ENCODE measurements at places on chromosomes 7 and 10. TPM values are rescaled to one million over a fixed set of nuclear protein-coding genes. Genes with fewer than 3 reads are reported as not detected.
A peak's percentile ranks its signal among the peaks of the same experiment; 100 is the strongest.

GRCh38 chr7:20114468-20114867 is 102.7 kb downstream of the MACC1 start:
- DNase-seq: peak; percentile 85

DNA sequence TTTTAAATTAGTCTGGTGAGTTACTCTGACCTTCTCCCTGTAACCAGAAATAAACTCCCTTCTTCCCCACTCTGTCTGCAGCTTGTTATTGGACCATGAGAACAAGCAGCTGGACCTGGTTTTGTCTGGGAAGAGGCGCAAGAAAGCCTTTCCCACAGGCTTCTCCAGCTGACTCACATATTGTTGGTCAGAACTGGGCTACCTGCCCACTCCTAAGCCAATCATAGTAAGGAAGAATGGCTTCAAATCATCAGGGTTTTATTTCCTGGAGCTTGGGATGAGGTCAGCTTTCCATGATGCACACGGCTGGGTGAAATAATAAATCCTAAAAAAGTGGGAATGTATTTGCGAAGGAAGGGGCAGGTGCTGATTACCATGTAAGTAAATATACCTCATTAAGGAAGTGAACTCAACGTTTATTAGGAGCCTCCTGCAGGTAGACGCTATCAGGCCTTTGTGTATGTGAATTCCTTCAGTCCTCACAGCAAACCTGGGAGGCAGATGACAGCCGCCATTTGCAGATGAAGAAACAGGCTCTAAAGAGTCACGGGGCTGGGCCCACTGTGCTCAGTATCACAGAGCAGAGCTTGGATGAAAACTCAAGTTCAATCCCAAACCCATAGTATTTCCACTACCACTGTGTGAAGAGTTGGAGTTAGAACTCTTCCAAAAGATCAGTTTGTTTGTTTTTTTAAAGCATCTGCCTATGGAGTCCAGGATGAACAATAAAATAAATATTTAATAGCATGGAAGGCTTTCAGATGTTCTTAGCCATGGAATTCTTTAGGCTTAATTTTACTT is 32.8 kb downstream of the IL15RA start:
- no peak for DNase-seq

LRIT1 gene
- not detected for polyA plus RNA-seq

- peak; percentile 35 for DNase-seq
Observed at GRCh38 chr7:95246831-95247370, 77.4 kb downstream of the PON1 start.

TAC1 gene
- not detected for polyA plus RNA-seq

- DNase-seq: no peak
Observed at GRCh38 chr10:99779335-99779734, 3.1 kb upstream of the ABCC2 start.

DNA sequence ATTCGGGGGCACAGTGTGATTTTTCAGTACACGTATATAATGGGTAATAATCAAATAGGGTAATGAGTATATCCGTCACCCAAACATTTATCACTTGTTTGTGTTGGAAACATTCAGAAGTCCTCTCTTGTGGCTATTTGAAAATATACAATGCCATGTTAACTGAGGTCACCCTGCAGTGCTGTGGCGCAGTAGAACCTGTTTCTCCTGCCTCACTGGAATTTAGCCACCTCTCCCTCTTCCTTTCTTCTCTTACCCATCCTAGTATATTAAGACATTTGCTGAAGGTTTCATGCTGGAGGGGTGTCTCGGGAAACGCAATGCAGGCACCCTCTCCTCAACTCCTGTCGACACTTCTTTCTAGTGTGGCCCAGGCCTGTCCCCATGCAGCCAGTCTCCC is 425.3 kb upstream of the MKI67 start:
- no peak for DNase-seq

DNA sequence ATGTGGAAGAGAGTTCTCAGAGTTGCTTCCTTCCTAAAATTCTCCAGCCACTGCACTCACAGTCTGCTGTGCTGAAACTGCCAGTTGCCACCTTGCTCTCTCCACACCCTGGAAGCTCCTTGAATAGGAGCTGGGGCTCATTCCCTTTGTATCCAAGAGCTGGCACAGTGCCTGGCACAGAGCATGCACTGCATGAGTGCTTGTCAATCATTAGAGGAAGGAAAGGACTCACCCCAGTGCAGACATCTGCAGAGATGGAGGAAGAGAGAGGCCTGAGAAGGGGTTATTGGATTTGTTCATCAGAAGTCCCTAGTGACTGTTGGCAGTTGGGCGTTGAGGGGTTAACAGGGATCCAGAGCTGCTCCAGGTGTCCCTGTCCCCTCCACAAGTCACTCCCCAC is 41.7 kb upstream of the DUSP5 start:
- DNase-seq: peak; percentile 32

DNA sequence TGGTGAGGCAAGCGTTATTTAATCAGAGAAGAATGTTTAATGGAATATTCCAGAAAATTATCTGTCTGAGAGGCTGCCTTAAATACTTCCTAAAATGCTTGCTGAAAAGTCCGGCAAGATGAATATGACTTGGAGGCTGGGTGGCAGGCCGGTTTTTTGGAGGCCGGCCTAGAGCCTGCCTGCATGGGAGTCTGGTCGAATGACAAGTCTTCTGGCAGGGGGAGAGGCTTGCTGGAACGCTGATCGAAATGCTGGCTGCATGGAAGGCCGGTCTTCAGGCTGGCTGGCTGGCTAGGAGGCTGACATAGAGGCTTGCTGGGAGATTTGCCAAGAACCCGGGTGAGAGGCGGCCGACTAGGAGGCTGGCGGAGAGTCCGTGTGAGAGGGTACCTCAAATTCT is 135.7 kb downstream of the OR13A1 start:
- DNase-seq: no peak

DNA sequence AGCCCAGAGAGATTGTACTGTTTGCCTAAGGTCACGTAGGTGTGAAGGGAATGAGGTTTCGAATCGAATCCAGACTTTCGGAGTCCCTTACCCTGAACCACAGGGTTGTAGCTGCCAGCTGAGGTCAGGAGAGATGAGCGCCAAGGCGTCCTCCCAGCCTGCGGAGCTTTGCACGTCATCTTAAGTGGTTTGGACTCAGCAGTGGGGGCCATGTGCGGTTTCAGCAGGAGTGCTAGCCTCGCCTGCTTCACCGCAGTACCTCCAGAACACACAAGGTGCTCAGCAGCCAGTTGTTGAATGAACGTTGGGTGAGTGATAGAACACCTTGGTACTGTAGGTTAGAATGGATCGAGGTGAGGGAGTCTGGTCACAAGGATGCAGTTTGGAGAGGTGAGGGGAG is 74.9 kb upstream of the PPIF start:
- no peak for DNase-seq

DNA sequence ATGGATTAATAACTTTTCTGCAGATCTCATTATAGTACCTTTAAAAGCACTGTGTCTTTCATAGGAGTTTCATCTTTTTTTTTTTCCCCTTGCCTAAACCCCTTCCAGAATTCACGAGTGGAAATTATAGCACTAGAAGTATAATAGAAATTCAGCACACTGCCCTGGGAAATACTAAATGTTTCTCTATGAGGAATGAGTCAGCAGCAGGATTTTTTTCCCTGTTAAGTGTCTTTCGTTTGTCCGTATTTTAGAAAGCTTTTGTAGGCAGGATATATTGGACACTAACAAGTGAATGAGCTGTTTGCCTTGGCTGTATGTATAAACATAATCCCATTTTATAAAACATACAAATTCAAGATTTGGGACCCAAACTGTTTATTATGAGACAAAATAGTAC is 105.8 kb downstream of the EXOC4 start:
- DNase-seq: no peak

- DNase-seq: peak; percentile 46
Observed at GRCh38 chr10:21518641-21519396, 6.7 kb downstream of the SKIDA1 start.

HOXA6 gene
- polyA plus RNA-seq: not detected

ETV1 gene
- polyA plus RNA-seq: not detected

- no peak for DNase-seq
Observed at GRCh38 chr10:131832056-131832685, 68.6 kb upstream of the PPP2R2D start.

LRRC4 gene
- 0.22 TPM for polyA plus RNA-seq

NRP1 gene
- polyA plus RNA-seq: not detected

DNA sequence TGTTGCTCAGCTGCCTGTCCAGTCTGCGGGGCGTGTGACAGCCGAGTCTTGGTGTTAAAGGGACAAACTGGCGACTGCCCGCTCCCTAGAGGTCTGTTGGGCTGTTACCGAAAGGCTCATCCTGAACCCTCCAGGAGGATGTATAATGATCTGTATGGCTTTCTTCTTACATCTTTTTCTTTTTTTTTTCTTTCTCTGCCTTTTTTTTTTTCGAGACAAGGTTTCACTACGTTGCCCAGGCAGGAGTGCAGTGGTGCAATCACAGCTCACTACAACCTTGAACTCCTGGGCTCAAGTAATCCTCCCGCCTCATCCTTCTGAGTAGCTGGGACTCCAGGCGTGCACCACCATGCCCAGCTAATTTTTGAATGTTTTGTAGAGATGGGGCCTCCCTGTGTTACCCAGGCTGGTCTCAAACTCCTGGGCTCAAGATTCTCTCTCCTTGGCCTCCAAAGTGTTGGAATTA is 857 bp downstream of the INTS15 start:
- no peak for DNase-seq

- no peak for DNase-seq
Observed at GRCh38 chr7:1645476-1645875, 24.6 kb upstream of the ELFN1 start.

GRCh38 chr10:96835899-96836298 is 3.8 kb downstream of the LCOR start:
- DNase-seq: no peak

SEMA4G gene
- polyA plus RNA-seq: 0.75 TPM

DNA sequence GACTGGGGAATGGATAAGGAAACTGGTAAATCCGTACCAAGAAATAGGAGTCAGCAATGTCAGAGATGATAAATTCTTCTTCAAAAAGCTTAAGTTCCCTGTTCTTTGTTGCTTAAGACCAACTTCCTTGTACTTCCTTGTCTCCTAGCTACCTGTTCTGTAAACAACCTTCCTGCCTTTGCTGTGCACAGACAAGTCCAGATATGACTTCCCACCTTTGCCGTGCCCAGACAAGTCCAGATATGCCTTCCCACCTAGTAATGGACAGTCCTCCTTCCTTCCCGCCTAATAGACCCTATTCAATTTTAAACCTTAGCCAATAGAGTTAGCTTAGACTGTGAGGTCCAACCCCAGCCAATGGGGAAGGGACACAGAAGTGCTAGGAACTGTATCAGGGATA is 2.5 kb upstream of the ZNF33A start:
- no peak for DNase-seq

DNA sequence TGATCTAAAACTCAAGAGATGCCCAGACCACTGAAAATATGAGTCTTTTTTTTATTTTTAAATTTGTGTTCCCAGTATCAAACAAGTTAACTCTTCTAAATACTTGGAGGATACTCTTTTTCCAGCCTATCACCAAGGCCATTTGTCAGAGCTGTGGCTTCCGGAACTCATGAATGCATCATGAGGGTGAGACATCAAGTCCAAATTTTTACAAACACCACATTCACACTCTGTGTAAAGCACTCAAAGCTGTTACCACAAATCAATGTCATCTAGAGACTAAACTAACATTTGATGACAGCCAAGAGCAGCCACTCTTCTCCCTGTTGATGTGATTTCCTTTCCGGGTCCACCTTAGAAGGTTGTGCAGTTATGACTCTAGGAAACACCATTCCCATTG is 43.8 kb upstream of the ARID5B start:
- no peak for DNase-seq

GRCh38 chr10:6649903-6650302 is 69.8 kb upstream of the PRKCQ start:
- DNase-seq: no peak
